Adipose tissue (tissue), 3 donors: ENCODE measurements at places on chromosomes 1 and 21. TPM values are rescaled to one million over a fixed set of nuclear protein-coding genes. Genes with fewer than 3 reads are reported as not detected.

Gene GJA9
- not detected for polyA plus RNA-seq

Gene RCSD1
- polyA plus RNA-seq = 2.2 TPM

Gene MARK1
- polyA plus RNA-seq = 3.8 TPM

Gene C1orf35
- polyA plus RNA-seq = 12.6 TPM

Gene NHLH1
- polyA plus RNA-seq = not detected

Gene KCNN3
- 0.67 TPM for polyA plus RNA-seq

Gene OR2G6
- polyA plus RNA-seq = not detected

Gene OSBPL9
- 34.0 TPM for polyA plus RNA-seq

Gene SH3BGR
- polyA plus RNA-seq = 4.4 TPM

Gene PPIAL4G
- polyA plus RNA-seq = not detected

Gene RBP7
- 14.7 TPM for polyA plus RNA-seq

Gene KLHDC9
- polyA plus RNA-seq = 9.0 TPM

Gene BCAN
- 0.07 TPM for polyA plus RNA-seq

Gene HCRTR1
- polyA plus RNA-seq = 0.25 TPM

Gene PEX10
- polyA plus RNA-seq = 13.8 TPM
